ENCODE measurements at places on chromosomes 3 and 15.

DNA sequence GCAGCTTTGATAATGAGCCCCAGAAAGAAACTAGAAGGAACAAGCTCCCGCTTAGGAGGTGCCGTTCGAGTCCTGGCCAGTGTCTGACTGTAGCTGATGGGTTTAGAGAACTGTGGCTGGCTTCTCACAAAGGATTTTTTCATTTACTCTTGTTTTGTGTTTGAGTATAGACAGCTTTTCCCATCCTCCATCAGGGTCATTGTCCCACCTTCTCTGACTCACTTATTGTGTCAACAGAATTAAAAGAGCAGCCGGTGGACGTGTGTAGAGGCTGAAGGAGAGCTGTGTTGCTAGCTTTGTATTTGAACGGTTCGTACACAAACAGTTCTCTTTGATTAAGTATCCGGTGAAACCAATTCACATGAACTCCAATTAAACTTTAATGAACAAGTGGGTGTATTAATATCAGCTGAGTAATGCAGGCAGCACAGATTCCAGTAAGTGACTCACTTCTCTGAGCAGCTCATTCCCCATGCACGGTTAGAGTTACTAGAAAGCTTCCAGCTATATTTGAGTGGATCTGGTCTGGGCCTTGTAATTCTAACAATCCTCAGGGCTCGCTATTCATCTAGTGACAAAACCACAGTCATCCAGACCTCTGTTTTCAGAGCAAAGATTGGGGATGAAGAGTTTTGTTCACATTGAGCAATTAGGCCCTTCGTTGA, 141.0 kb downstream of the LPP start:
- DNase-seq, result no peak

- DNase-seq, result no peak
Measured at GRCh38 chr15:67358812-67359211, 104.2 kb downstream of the IQCH start.

- no peak for DNase-seq
Measured at GRCh38 chr3:16770021-16770420, 114.7 kb upstream of the PLCL2 start.

DNA sequence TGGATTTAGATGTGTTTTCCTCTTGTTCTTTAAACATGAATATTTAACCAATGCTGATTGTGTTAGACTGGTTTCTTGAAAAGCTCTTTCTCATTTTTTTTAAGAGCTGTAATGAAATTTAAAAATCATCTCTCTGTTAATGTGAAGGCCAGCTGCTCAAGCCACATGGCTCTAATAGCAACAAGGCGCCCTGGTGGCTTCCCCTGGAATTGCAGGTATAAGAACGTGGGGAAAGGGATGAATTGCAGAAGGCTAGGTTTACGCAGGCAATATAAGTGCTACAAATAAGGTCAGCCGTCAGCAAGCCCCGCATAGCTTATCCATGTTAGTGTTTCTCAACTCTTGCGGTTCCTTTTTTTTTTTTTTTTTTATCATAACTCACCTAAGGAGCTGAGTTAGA, 108.5 kb downstream of the SAMMSON start:
- no peak for DNase-seq

DNA sequence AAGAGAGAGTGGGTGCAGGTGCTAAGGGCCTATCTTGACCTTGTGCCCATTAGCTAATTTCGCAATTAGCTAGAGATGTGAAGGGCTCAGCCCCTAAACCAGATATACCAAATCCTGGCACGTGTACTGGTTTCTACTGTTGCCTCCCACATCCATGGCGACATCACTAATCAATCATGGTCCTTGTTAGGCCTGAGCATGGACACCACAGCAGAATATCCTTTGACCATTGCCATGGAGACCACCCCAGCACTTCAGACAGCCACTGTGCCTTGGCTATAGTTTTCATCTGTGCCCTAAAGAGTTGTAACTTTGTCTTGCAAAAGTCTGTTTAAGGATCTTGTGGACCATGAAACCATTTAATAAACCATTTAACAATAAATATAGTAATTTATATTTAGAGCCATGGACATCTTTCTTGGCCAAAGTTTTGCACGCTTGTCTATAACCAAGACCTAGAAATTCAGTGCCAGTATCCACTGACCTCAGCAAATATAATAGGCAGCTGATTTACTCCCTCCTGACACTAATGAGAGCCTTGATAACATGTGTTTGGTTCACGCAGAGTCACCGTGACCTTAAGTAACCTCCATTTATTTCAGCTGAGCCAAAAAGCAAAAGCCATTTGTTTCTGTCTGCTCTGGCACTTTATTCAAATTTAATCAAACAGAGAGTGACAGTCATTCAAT, 43.4 kb downstream of the COLQ start:
- no peak for DNase-seq

GRCh38 chr15:40150163-40150925, 10.5 kb upstream of the BUB1B start:
- peak; percentile 11 for DNase-seq

DNA sequence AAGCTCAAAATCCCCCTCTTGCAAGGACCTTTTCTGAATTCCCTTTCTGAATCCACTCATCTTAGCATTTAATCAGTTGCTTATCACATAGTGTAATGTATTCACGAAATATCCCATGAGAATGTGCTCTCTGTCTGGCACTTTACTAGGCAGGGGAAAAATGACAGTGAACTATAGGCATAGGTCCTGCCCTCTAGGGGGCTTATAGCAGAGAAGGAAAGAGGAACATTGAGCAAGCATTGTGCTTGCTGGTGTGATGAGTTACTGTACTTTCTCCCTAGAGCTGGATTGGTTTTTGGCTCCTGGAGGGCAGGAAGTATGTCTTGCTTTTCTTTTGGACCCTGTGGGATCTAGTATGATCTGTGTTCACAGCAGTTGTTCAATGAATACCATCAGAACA, 26.5 kb downstream of the DUOX2 start:
- no peak for DNase-seq

DNA sequence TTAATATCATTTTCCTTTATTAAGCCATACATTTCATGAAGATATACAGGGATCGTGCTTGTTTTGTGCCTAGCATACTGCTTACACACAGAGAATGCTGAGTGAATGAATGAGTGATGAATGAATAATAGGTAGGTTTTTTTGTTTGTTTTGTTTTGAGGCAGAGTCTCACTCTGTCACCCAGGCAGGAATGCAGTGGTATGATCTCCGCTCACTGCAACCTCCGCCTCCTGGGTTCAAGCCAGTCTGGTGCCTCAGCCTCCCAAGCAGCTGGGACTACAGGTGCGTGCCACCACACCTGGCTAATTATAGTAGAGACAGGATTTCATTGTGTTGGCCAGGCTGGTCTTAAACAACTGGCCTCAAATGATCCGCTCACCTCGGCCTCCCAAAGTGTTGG, 400.0 kb downstream of the ROBO1 start:
- DNase-seq, result no peak

DNA sequence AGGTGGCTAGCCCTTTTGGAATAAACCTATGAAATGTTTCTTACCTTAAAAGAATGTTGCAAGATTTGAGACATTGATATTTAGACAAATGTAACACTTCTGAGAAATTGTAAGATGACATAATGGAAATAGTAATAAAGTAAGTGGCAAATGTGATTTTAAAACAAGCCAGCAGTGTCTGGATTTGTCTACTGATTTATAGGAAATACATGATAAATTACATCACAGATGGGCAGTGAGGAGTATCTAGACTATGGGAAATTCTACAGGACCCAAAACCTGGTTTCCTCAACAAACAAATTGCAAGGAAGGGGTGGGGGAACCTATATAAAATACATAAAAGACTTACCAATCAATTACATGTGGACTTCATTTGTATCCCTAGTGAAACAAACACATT, 37.1 kb downstream of the NANOGP8 start:
- no peak for DNase-seq

DNA sequence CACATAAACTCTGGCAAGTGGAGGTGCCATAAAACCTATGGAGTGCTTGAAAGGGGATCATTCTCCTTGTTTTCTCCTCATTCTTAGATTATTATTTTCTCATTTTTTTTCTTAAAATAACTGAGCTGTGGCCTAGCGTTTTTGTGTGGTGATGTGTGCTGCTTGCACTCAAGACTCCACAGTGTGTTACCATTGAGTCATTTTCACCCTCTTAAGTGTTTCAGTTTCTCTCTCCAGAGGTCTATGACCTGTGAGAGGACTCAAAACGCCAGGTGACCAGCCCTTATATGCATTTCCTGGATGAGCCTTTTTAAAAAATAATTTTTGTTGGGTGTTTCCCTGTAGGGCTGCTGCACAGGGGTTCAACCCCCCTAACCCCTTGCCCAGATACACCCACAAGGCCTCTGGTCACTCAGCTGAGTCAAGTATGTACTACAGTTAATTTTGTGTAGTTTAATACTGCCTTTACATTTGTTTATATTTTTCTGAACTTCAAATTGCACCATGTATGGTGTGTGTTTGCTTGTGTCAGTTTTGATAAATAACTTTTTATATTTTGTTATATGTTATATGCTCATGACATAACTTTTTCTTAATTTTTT, 15.4 kb upstream of the BTLA start:
- DNase-seq, result no peak

DNA sequence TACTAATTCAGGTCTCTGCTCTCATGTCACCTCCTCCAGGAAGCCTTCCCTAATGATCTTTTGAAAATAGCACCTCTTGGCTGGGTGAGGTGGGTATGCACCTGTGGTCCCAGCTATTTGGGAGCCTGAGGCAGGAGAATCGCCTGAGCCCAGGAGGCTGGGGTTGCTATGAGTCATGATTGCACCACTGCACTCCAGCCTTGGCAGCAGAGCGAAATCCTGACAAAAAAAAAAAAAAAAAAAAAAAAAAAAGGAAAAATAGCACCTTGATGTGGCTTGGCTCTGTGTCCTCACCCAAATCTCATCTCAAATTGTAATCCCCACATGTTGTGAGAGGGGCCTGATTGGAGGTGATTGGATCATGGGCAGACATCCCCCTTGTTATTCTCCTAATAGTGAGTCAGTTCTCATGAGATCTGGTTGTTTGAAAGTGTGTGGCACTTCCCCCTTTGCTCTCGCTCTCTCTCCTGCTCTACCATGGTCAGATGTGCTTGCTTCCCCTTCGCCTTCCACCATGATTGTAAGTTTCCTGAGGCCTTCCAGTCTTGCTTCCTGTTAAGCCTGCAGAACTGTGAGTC, 11.2 kb upstream of the RNU6-1 start:
- no peak for DNase-seq
